A549 treated with Hydrocortisone at 1 μM for 4 hours (cell line): ENCODE measurements at places on chromosomes 1 and 21. TPM values are rescaled to one million over a fixed set of nuclear protein-coding genes. Genes with fewer than 3 reads are reported as not detected.

Gene SPRR5
- total RNA-seq = not detected in 5 replicates

Gene TOR1AIP2
- 15.5 to 23.9 TPM (median 17.5 TPM) in 5 replicates for total RNA-seq

Gene LCE3E
- 0.30 TPM in 1 of 5 replicates, not detected in the others for total RNA-seq

Gene CFHR3
- 0.16 to 0.22 TPM (median 0.20 TPM) in 4 of 5 replicates, not detected in the other for total RNA-seq

Gene ATF6
- total RNA-seq = 13.5 to 16.6 TPM (median 14.5 TPM) in 5 replicates
